HepG2 (cell line): ENCODE measurements at places on chromosomes 12 and 14.
A peak's percentile ranks its signal among the peaks of the same experiment; 100 is the strongest.

- no peak for DNase-seq
Observed at GRCh38 chr14:52738409-52738808, 8.4 kb downstream of the STYX start.

DNA sequence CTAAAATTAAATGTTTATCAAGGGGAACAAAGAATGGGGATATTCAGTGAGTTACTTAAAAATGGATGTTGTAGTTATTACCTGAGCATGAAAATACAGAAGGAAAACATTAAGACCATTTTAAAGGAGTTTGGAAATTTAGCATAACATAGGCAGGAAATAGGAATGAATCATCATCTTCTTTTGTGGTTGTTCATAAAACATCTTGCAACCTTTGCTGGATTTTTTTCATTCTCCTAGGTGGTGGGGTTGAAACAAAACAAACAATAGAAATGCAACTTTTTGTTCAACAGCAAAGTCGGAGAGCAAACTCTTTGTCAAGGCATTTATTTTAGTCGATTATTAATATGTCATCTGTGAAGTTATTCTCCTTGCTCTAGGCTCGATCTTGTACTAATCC, 275.1 kb downstream of the IPO8 start:
- DNase-seq: no peak

GRCh38 chr14:55401751-55402150, 9.9 kb downstream of the ATG14 start:
- DNase-seq: no peak

GRCh38 chr14:90559811-90560492, 163.1 kb downstream of the CALM1 start:
- DNase-seq: no peak

GRCh38 chr14:59278111-59278510, 89.6 kb downstream of the DAAM1 start:
- peak; percentile 91 for DNase-seq

DNA sequence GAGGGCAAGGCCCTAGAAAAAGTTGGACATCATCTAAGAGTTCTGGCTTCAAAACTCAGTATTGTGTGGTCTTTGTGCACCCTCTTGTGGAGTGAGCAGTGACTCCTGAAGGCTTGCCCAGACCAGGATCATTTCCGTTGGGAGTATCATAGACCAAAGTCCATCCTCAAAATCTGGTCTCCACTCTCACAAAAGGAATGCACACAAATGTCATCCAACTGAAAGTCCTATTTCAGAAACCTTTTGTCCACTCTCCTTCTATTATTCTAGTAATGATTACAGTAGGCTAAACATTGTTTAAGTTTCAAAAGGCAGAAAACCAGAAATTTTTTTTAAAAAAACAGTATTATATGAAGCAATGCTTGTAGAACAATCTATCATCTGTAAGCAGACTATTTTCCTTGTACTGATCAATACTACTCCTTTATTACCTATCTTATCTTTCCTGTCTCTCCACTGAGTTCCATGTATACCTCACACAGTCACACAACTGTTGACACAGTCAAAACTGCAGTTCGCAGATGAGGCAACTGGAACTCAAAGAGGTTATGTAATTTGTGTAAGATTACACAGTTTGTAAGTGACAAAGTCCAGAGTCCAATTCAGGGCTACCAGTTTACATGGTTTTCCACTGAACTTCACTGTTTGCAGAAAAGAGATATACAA, 41.4 kb downstream of the COX16 start:
- peak; percentile 97 for DNase-seq

DNA sequence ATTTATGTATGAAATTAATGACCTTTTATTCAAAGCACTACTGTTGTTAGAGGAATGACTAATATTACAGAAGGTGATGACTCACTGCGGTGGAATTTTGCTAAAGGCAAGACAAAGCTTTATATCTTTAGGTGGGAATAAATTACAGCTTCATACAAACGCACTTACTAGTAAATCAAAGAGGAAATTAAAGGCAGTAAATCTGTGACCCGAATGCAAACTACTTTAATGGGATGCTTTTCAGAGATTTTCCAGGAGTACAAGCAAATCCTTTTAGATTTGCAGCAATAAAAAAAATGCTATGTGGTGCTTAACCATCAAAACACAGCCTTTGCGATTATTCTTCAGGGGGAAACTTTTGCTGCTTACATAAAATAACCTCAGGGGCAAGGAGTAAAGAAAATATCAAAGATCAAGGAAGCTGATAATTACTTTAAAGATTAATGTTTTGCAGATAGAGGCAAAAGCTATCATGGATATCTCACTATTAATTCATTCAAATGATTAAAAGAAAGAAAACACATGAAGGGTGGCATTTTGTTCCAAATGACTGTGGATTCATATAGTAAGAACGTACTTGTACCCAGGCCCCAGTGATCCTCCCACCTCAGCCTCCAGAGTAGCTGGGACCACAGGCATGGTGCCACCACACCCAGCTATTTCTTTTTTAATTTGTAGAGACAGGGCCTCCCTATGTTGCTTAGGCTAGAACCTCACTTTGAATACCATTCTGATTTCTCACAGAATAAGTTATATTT, 98.9 kb downstream of the DENND5B start:
- DNase-seq: peak; percentile 31

GRCh38 chr14:102437997-102438915, 71.3 kb downstream of the ANKRD9 start:
- DNase-seq: peak; percentile 59

DNA sequence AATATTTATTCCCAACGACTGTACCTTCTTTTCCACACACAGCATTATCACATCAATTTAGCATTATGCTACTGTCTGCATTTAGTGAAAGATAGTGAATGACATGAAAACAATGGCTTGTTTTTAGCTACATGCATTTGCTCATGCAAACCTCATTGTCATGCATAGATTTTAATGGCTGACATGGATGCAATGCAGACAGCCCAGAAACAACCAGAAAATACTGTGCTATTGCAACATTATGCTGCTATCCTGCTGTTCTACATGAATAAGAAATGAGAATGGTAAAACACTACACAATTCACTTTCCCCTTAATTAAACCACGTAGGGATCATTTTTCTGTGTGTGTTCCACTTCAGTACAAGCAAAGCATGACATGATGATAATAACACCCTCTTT, 90.8 kb downstream of the LIN7A start:
- no peak for DNase-seq

DNA sequence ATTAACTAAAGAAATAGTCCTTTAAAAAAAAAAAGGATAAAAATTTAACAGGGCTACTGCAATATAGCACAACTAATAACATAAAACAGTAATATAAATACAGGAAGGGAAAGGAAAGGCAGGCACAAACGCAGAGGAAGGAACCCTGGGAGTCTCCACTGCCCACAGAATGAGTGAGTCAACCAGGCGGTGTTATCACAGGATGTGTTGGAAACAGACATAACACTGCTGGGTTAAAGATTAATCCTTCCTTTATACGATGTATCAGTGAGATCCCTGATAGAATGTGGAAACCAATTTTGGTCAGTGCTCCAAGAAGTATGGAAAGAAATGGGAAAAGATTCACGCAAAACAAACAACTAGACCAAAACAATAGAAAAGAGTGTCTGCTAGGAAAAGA, 47.9 kb downstream of the FGD6 start:
- peak; percentile 80 for DNase-seq

- DNase-seq: no peak
Observed at GRCh38 chr12:3119756-3120601, 42.8 kb downstream of the TSPAN9 start.

DNA sequence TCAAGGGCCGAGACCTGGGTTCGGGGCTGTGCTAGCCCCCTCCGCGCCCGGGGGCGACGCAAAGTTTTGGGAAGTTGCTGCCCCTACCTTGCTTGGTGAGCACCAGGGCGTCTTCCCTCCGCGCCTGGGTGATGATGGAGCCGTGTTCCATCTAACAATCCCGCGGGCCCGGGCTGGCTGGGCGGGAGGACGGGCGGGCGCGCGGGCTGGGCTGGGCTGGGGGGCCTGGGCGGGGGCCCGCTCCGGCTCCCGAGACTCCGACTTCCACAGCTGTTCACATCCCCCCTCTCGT, 298 bp downstream of the CTDSP2 start:
- no peak for DNase-seq

DNA sequence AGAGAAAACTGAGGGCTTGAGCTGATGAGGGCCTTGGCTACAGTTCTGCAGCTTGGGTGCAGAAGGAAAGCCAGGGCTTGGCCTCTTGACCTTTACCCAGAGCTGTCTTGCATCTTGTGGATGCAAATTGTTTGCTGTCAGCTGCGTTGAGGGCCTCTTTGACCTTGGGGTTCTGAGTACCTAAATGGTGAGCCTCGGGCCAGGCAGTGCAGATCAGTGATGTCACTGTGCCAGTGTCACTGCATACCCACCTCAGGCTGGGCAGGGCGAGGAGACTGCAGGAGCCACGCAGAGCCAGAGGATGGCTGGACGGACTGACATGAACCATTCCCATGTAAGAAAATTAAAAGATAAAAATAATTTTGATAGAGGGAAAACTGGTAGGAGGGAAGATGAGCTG, 18.6 kb downstream of the ESRRB start:
- DNase-seq: no peak

GRCh38 chr12:99392091-99392850, 255.3 kb upstream of the GARIN6 start:
- no peak for DNase-seq

DNA sequence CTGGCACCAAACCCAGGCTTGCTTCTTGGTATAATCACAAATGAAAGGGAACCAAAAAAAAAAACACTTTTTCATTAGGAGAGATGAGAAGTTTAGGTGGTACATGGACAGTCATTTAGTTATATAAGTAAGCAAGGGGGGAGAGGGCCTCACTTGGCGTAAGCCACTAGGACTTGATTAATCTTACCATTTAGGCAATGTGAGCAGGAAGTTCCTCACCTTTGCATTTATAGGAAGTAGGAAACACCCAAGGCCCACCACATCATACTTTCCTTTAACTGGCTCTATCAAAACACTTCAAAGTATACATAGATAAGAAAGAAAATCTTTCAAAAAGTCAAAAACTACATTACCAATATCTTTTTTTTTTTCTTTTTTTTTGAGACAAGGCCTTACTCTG, 6.7 kb upstream of the RPS6KA5 start:
- DNase-seq: no peak

GRCh38 chr12:50182461-50182860, 15.3 kb upstream of the CERS5 start:
- no peak for DNase-seq

DNA sequence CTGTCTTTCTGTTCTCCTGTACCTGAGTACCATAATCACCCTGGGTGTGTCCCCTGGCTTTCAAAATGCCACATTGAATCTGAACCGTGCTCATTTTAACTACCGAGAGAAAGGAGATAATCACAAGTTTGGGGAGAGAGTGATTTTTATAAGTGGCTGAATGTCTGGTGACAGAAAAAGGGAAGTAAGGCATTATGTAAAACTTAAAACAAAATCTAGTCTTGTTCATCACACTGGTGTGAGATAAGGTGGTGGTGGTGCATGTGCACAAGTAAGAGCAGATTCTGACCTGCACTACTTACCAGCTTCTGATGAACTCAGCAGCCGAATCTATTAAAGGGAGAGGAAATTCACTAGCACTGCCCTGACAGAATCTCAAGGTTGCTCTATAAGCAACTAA, 56.3 kb downstream of the SPPL3 start:
- no peak for DNase-seq
